CD4-positive, alpha-beta T cell treated with Interleukin-2 at 100 ng/mL for 4 hours (primary cell): ENCODE measurements at places on chromosomes 11 and 22.

- no peak for DNase-seq
Observed at GRCh38 chr11:64537876-64538275, 53.1 kb upstream of the SLC22A12 start.

DNA sequence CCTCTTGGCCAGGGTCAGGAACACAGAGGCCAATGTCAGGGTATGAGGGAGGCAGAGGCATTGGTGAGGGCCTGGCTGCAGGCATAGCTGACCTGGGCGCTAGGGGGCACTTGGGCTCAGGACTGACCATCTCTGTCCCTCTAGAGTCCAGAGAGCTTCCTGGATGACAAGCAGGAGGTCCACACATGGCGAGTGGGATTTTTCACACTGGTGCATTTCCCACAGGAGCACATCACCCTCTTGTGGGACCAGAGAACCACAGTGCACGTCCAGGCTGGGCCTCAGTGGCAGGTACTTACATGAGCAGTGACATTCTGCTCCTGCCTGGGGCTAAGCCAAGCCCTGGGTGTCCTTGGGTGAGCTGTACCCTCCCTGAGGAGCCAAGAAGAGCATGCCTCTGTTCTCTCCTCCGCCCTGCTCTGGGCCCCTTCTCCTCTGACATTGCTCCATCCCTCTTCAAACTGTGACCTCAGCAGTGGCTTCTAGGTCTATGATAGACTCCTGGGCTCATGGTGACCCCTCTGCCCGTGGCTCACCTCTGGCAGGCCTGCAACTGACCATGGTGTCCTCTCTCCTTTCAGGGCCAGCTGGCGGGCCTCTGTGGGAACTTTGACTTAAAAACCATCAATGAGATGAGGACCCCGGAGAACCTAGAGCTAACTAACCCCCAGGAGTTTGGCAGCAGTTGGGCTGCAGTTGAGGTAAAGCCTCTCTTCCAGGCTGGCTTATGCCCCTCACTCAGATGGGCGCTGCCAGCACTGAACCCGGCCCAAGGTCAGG lies 46.6 kb downstream of the OTOG start:
- no peak for DNase-seq

DNA sequence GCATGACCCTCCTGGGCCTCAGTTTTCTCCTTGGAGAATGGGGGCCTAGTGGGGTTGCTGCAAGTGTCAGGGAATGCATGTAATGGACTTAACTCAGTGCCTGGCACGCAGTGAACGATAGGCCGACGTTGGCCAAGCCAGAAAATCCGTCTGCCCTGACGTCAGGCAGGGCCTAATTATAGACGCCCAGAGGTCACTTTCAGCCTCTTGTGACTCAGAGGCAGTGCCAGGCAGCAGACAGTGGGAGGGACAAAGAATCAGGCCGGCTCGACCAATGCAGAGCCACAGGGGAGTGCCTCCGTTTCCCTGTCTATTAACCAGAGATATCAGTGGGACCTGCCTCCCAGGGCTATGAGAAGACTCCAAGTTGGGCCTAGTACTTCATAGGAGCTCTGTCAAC lies 115.0 kb downstream of the MN1 start:
- DNase-seq, result no peak

- DNase-seq, result no peak
Observed at GRCh38 chr11:76604626-76605241, 65.8 kb downstream of the LRRC32 start.

GRCh38 chr11:70521475-70522308 lies 123.4 kb downstream of the CTTN start:
- DNase-seq, result no peak

- DNase-seq, result no peak
Observed at GRCh38 chr22:42880815-42881214, 23.7 kb upstream of the ARFGAP3 start.

- DNase-seq, result no peak
Observed at GRCh38 chr22:18042685-18043084, 18.3 kb upstream of the MICAL3 start.

GRCh38 chr11:47433157-47433556 lies 6.9 kb upstream of the PSMC3 start:
- no peak for DNase-seq

DNA sequence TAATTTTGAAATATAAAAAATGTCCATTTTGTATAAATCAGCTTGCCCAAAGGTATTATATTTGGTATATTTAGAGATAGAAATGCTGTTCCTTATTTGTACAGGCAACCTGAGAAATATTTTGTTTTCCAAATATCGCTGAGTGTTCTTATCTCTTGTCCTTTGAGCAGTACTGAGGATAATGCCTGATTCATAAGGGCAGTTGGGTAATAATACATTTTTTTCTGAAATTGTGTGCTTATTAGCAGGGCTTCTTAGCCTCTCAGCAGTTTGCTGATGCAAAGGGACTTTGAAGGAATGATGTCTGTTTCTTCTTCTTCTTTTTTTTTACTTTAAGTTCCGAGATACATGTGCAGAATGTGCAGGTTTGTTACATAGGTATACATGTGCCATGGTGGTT lies 69.1 kb downstream of the LDLRAD3 start:
- DNase-seq, result no peak

- no peak for DNase-seq
Observed at GRCh38 chr22:36086170-36086490, 57.5 kb upstream of the RBFOX2 start.

DNA sequence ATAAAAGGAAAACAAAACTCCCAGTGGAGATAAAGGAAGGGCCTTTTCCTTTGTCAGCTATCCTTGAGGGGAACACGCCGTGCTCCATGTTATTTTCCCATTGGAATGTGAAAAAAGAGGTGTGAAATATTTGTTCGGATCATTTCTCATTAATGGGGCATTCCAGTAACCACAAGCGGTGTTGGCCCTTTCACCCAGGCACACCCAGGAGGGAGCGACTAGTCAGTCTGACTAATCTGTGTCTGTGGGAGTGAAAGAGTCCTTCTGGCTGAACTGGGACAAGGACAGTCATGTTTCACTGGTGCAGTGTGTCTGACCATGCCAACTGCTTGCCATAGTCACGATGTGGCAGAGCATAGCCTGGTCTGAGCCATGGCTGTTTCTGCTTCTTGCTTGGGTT lies 13.0 kb upstream of the MYEOV start:
- DNase-seq, result no peak

DNA sequence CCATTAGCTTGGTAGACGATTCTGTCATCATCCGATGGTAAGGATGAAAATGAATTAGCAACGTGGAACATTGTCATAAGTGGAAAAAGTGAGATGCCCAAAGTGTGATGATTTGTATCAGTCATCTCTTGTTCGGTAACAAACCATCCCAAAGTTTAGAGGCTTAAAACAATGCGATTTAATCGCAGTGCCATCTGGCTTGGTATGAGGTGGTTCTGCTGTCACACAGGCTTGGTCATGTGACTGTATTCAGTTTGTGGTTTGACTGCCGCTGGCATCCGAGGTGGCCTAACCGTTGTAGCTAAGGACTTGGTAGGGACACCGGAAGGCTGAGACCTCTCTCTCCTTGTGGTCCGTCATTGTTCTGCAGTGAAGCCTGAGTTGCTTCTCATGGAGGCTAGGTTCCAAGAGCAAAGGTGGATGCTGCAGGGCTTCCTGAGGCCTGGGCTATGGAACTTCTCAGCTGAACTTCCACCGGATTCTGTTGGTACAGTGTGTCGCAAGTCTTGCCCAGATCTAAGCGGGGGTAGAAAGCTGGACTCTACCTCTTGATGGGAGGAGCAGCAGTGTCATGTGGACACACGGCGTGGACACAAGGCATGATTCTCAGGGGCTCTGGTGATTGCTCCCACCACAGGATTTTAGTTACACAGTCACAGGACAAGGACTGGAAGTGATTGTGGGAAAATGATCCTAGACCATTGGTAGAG lies 36.3 kb downstream of the BCR start:
- peak; percentile 50 for DNase-seq

DNA sequence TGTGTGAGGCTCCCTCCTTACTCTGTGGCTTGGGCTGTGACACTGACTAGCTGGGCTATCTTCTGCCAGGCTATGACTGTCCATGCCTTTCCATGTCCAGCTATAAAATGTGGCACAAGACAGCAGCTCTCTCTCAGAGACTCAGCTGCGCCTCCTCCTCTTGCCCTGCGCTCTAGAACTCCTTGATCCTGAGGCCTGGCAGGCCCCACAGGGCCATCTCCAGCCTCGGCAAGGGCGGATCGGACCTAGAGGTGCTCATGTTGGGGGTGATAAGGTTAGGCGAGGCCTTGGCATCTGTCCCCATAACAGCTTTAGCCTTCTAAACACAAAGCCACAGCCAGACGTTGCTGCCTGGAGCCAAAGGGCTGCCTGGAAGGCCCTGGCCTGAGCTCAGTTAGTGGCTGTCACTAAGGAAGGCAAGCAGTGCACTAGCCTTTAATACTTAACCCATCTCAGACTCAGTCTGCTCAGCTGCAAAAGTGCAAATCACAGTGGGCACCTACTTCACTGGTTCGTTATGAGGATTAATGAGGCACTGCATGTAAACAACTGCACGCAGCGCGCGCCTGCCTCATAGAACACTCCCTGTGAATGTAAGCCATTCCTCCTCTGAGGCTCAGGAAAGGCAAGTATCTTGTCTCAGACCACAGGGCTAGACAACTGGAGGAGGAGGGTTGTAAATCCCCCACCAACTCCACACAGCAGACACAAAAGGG lies 1.2 kb downstream of the GUCD1 start:
- DNase-seq, result no peak

DNA sequence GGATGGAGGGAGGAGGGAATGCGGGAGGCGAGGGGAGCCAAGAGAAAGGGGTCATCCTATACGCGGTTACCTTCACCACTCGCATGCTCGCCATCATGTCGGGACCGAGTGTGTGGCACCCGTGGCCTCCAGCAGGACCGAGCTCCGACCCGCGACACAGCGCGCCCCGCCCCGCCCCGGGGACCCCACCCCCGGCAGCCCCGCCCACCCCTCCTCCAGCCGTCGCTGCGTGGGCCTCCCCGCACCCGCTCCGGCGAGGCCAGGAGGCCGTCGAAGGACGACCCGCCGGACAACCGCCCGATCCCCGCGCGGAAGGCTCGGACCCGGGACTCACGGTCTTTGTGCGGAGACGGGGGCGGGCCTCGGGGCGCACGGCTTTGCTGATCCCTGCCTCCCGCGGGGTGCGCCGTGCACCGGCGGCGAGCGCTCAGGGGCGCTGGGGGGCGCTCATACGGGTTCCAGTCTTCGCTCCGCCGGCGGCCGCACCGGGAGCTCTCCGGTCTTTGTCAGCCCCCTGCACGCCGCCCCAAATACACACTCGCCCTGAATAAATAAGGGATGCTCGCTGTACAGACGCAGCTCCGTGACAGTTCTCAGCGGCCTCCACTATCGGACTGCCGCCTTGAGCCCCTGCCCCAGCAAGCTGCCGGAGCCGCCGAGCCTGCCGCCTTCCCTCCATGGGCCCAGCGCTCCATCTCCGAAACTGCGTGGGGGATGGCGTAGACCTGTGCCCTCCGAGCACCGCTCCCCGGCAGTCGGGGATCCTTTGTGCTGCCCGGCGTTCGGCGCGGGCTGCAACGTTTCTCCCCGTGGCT lies at the start of gene UBE2L6:
Gene UBE2L6 (minus strand): TSS at position 158 of the 815 bp plus-strand sequence. CDS start 61 bp downstream, at position 97.
- DNase-seq, result peak; percentile 56

DNA sequence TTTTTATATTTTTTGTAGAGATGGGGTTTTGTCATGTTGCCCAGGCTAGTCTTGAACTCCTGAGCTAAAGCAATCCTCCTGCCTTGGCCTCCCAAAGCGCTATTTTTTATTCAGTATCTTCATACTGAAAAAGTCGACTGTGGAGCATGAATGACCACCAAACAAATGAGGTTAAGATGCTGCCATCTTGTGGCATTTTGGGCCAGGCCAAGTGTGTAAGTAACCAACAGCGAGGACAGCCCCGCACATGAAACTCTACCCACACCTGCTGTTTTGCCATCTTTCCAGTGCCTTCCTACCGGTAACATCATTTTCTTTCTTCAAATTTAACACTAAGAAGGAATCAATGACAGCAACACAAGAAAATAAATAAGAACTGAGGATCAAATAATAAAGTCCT lies 32.2 kb upstream of the AQP11 start:
- no peak for DNase-seq

GRCh38 chr22:35542157-35542938 lies 1.7 kb downstream of the RASD2 start:
- no peak for DNase-seq

GRCh38 chr22:46390652-46391301 lies 55.3 kb downstream of the TRMU start:
- no peak for DNase-seq

DNA sequence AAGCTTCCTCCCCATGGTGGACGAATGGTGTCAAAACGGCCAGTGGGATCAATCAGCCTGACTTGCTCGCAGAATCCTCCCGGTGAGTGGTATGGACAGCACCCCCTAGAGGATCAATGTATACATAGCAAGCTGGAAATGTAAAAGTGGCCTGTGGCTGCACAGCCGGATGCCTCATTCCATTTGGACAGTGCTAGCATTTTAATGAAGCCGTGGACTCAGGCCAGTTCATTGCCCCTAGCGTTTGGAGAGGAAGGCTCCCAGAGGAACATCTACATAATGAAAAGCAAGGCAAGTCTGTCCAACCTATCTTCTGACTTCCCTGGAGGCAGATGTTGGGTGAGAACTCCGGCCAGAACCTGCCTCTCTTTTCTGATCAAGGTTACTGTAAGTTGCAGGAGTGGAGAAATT lies 942.3 kb downstream of the NTM start:
- peak; percentile 2 for DNase-seq

DNA sequence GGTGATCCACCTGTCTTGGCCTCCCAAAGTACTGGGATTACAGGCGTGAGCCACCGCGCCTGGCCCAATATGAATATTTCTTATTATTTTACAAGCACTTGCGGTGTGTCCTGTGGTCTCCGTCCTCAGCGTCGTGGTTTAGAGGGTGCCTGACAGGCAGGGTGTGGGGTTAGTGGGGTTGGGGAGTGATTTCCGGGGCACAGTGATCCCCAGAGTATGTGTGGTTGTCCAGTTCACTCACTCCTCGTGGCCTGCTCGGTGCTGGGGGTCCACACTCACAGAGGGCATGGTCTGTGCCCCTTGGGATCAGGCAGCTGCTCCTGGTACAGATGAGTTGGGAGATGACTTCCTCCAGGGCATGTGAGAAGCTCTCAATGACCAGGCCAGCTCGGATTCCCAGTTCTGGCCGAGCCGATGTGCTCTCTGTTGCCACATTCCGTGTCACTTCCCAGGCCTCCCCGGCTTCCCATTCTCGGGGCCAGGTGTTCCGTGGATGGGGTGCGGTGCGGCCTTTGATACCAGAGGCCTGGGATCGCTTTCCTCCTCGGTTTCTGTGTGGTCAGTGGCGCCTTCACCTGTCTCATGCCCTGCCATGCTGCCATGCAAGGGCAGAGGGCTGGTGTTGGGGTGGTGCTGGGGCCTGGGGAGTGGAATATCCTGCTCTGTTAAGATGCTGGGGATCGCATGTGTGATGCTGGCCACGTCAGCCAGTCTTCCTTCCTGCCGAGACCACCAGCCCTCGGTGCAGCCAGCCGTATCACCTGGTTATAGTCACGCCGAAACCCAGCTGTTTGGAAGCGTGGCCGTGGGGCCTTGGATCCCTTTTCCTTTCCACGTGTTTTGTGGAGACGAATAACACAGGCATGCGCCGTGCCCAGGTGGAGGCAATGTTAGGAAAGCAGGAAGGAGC lies 39.6 kb downstream of the PARVB start:
- DNase-seq, result no peak

GRCh38 chr11:45755281-45755859 lies 49.6 kb upstream of the SLC35C1 start:
- no peak for DNase-seq
